ENCODE measurements at places on chromosomes 11 and 22.

- DNase-seq: no peak
Observed at GRCh38 chr22:35721960-35722359, 4.3 kb downstream of the APOL5 start.

GRCh38 chr22:27720860-27721259 lies 80.7 kb downstream of the MN1 start:
- no peak for DNase-seq

DNA sequence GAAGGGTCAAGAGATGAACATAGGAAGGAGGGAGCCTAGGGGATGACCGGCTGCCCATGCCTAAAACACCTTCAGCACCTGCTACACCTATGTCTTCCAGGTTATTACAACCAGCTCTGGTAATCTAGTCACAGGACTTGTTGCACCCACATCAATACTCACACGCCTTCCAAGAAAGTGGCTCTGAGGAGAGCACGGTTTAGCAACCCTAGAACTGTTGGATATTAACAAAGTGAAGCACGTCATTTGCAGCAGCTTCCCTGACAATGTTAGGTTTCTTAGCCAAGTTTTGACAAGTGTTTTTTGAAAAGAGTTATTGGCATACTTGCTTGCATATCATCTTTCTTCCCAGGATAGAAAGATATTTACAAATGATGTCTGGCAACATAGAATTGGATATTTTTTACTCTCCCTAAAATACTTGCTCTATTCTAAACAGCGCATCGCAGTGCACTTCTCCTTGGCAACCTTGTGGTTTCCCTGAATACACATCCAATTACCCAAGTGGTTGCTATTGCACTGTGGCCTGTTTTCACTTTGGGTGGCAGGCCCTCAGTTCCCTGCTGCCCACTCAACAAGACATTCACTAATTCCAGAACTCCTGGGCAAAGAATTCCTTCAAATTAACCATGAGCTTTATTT lies 94.3 kb upstream of the ARHGAP42 start:
- DNase-seq: no peak

DNA sequence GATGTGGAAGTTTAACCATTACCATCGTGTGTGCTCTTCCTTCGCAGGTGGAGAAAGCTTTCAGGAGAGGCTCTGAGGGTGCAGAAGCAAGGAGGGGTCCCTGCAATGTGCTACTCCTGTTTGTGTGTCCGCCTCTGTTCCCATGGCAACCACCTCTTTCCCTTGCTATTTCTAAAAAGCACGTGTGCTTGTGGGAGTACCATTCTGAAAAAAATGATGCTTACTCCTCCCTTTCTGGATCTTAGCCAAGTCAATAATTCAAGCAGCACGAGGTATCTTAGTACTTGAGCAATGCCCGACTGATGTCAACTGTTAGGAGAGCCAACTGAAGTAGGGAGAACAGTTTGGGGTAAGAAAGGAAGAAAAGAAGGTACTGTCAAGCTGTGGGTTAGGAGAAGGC lies 628.7 kb downstream of the NTM start:
- no peak for DNase-seq

GRCh38 chr11:94325681-94326080 lies 21.3 kb downstream of the IZUMO1R start:
- DNase-seq: peak; percentile 68

DNA sequence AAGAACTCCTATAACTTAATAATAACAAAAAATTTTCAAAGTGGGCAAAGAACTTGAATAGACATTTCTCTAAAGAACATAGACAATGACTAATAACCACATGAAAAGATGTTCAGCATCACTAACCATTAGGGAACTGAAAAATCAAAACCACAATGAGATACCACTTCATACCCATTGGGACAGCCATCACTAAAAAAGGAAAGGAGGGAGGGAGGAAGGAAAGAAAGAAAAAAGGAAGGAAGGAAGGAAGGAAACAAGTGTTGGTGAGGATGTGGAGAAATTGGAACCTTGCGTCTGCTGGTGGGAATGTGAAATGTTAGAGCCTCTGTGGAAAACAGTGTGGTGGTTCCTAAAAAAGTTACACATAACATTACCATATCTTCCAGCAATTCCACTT lies 55.8 kb downstream of the MS4A13 start:
- no peak for DNase-seq
